Fibroblast of skin of back (primary cell): ENCODE measurements at places on chromosomes 7 and 10.

- no peak for DNase-seq
Observed at GRCh38 chr10:1378473-1378872, 322.3 kb downstream of the WDR37 start.

GRCh38 chr7:26190417-26190869, 10.1 kb downstream of the HNRNPA2B1 start:
- no peak for DNase-seq

DNA sequence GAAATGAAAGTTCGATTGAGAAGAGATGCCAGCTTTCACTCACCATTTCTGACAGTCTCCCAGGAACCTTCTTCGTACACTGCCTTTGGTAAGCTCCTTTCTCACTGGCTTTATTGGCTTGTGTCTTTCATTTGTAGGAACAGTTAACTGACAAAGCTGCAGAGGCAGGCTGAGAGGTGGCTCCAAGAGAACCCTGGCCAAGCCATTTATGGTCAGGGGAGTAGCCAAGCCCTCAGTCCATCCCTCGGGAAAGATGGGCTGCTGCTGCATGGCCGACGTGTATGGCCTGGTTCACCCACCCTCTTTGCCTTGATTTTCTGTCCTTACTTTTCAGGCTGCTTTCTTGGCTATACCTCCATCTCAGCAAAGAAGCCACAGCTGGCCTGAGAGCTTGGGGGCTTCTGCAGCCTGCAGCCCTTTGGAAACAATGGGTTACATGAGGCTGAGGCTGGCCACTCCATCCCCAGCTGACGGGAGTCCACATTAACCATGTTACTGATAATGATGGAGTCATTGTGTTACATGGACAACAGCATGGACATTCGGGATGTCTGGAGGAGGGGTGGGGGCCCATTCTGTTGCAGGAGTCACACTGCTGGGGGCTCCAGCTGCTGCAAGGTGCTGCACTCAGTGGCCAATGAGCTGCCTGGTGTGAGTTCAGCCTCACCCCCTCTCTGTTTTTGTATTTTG, at the start of gene OPALIN:
Gene OPALIN, minus strand, starts transcription at position 152 of the 690 bp plus-strand sequence. Its CDS starts 106 bp downstream, at position 46.
- no peak for DNase-seq

GRCh38 chr10:77582710-77583115, 54.9 kb downstream of the KCNMA1 start:
- DNase-seq = peak; percentile 83
